ENCODE measurements at places on chromosomes 16 and 17. TPM values are rescaled to one million over a fixed set of nuclear protein-coding genes. Genes with fewer than 3 reads are reported as not detected.

FUS gene
- total RNA-seq: 45.3 TPM

MRC2 gene
- total RNA-seq: 226 TPM

KRT9 gene
- total RNA-seq: not detected

MT4 gene
- not detected for total RNA-seq

XPO6 gene
- 171 TPM for total RNA-seq

KCTD19 gene
- under 0.01 TPM for total RNA-seq

KCNH4 gene
- total RNA-seq: not detected

TBC1D3B gene
- 0.29 TPM for total RNA-seq

HSD11B2 gene
- under 0.01 TPM for total RNA-seq

KCNH6 gene
- not detected for total RNA-seq

PRCD gene
- total RNA-seq: 4.3 TPM

HOXB8 gene
- total RNA-seq: not detected

CDRT4 gene
- total RNA-seq: 4.8 TPM

WNK4 gene
- total RNA-seq: 0.44 TPM

GDPD1 gene
- total RNA-seq: 3.1 TPM

PMFBP1 gene
- total RNA-seq: 0.29 TPM

AOC2 gene
- 0.44 TPM for total RNA-seq

CIAPIN1 gene
- total RNA-seq: 50.3 TPM

FBXL16 gene
- not detected for total RNA-seq

CD300LB gene
- total RNA-seq: not detected

AATK gene
- total RNA-seq: not detected

PMP22 gene
- total RNA-seq: 17.8 TPM

NATD1 gene
- 1.9 TPM for total RNA-seq

NOG gene
- 3.0 TPM for total RNA-seq

EPN3 gene
- total RNA-seq: not detected

OR2C1 gene
- not detected for total RNA-seq

CDIPT gene
- 89.6 TPM for total RNA-seq

HELZ gene
- 63.7 TPM for total RNA-seq

KRT40 gene
- 0.14 TPM for total RNA-seq

AKAP10 gene
- total RNA-seq: 21.2 TPM

KRT13 gene
- not detected for total RNA-seq

SCIMP gene
- total RNA-seq: not detected

OMG gene
- total RNA-seq: not detected

TXNDC11 gene
- 47.0 TPM for total RNA-seq

MPV17L gene
- 0.72 TPM for total RNA-seq

TVP23A gene
- not detected for total RNA-seq

AANAT gene
- total RNA-seq: not detected
